Dorsolateral prefrontal cortex (tissue), 122 donors: ENCODE measurements at places on chromosomes 11 and 22. TPM values are rescaled to one million over a fixed set of nuclear protein-coding genes. Genes with fewer than 3 reads are reported as not detected.

DNA sequence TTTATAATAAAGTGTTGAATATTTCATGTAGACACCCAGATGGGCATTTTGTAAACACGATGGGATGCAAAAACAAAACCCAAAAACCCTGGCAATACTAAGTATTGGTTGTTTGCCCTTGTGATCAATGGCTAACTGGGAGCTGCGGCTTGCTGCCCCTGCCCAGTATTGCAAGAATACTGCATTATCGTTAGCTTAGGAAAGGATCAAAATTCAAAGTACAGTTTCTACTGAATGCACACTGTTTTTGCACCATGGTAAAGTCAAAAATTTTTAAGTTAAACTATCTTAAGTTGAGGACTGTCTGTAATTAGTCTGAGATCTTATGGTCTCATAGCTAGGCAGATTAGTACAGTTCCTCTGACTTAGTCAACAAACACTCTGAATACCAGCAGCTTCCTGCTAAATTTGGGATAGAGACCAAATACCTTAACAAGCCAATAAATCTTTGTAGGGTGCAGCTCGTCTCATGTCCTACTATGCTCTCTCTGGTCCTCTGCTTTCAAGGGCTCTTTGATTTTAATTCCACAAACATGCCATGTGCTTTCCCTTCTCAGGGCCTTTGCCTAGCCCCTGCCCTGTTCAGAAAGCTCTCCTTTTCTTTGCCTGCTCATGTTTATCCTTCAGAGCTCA, 4.0 kb downstream of the CCDC90B start:
- DNase-seq: no peak

DNA sequence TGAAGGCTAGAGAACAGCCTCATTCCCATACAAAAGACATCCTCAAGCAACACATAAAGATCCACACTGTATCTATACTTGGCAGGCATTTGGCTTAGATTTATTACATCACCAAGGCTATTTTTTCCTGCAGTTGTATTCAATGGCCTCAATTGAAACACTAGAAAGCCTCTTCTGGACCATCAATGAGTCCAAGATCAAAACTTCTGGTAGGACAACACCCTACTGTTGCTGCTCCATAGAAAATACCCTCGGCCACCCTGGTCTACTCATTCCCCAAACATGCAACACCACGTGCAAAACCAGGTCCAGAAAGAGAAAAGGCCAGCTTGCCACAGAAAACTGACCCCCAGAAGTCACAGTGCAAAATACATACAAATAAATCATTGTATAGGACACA, 56.9 kb upstream of the CADM1 start:
- DNase-seq: no peak

The OR51E2 gene
- not detected for total RNA-seq

The GAL3ST3 gene
- total RNA-seq: 12.4 TPM

The CSTPP1 gene
- total RNA-seq: 113 TPM
